ENCODE measurements at places on chromosomes 13 and 19.

DNA sequence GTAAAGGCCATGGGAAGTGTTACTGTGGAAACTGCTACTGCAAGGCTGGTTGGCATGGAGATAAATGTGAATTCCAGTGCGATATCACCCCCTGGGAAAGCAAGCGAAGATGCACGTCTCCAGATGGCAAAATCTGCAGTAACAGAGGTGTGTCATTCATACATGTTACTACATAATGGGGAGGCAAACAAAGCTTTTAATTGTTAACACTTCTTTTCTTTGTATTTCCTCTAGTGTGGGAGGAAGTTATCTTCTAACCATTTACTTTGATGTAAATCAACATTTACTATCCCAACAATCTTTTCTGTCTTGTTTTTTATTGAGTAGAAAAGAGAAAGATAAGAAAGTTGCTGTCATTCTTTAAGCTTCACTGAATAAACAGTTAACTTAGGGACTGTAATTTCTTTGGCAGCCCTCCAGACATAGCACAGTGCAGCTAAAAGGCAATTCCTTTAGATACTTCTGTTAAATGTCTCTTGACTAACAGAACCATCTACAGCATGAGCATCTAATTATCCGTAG is 126.9 kb downstream of the ITGBL1 start:
- no peak for DNase-seq

- no peak for DNase-seq
Observed at GRCh38 chr13:84649853-84650252, 767.6 kb upstream of the SLITRK1 start.

DNA sequence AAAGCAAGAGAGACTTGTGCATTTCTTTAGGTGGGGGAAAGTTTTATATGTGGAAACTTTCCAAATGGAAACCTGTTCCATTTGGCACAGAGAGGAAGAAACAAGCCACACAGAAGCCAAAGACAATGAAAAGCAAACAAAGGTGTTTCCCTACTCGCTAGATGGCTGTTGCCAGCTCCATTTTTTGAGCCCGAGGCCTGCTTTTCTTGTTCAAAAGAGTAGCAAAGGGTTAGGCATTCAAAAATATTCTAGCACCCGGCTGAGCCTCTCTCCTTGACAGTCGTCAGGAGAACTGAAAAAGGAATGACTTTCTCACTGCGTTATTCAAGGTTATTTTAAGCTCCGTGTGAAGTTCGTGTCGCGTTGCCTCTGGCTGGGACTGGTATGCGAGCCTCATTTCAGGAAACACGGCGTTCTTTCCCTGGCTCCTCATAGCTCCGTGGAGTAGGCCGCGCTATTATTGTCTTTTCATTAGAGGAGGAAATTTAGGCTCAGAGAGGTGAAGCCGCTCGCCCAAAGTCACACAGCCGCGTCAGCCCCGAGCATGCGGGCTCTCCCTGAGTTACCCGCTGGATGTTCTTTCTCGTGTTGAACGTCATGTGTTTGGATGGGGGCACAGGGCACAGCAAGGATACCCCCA is 7.6 kb downstream of the TRPM4 start:
- no peak for DNase-seq

- DNase-seq = no peak
Observed at GRCh38 chr13:26132756-26133155, 80.9 kb upstream of the SHISA2 start.

- no peak for DNase-seq
Observed at GRCh38 chr13:102838982-102839381, 6.8 kb upstream of the ERCC5 start.

DNA sequence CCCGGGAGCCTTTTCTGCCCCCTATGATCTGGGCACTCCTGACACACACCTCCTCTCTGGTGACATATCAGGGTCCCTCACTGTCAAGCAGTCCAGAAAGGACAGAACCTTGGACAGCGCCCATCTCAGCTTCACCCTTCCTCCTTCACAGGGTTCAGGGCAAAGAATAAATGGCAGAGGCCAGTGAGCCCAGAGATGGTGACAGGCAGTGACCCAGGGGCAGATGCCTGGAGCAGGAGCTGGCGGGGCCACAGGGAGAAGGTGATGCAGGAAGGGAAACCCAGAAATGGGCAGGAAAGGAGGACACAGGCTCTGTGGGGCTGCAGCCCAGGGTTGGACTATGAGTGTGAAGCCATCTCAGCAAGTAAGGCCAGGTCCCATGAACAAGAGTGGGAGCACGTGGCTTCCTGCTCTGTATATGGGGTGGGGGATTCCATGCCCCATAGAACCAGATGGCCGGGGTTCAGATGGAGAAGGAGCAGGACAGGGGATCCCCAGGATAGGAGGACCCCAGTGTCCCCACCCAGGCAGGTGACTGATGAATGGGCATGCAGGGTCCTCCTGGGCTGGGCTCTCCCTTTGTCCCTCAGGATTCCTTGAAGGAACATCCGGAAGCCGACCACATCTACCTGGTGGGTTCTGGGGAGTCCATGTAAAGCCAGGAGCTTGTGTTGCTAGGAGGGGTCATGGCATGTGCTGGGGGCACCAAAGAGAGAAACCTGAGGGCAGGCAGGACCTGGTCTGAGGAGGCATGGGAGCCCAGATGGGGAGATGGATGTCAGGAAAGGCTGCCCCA is 8.5 kb upstream of the CEACAM7 start:
- no peak for DNase-seq

DNA sequence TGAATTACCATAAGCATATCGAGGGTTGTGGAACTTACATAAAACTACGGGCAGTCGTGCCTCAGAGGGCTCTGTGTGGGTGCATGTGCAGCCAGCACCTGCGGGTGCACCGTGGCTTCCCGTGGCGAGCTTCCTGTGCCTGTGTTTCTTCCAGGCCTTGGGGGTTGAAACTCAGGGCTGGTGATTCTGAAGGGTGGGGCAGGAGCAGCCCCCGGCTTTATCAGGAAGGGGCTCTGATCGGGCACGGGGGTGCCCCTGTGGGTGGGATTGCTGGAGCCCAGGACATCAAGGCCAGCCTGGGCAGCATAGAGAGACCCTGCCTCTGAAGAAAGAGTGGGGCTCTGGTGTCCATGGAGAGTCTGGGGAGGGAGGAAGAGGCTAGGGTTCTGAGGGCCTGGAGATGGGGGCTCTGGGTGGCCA is 11.1 kb downstream of the ATP4B start:
- no peak for DNase-seq

GRCh38 chr19:3506384-3507340 is 551 bp downstream of the FZR1 start:
- DNase-seq = no peak

DNA sequence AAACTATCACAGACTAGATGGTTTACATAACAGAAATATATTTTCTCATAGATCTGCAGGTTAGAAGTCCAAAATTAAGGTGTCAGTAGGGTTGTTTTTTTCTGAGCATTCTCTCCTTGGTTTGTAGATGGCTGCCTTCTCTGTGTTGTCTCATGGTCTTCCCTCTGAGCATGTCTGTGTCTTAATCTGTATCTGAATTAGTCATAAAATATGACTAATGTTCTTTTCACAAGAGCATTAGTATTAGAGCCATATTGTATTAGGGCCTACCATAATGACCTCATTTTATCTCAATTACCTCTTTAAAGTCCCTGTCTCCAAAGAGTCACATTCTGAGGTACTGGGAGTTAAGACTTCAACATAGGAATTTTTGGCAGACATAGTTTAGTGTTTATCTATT is 77.2 kb upstream of the OBI1 start:
- DNase-seq = no peak

DNA sequence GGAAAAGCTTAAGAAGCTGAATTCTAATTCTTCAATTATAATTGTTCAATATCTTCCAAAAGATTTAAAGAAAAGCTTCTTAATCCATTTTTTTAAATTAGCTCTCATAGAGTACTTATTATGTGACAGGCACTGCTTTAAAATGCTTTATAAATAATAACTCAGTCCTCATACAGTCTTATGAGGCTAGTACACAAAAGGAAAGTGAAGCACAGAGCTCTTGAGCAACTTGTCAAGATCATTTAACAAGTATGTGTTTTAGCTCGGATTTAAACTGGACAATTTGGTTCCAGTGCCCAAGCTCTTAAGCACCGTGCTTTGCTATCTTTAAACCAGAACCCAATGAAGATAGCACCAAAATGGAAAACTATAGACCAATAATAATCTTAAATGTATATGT is 106.1 kb downstream of the DHRS12 start:
- no peak for DNase-seq

DNA sequence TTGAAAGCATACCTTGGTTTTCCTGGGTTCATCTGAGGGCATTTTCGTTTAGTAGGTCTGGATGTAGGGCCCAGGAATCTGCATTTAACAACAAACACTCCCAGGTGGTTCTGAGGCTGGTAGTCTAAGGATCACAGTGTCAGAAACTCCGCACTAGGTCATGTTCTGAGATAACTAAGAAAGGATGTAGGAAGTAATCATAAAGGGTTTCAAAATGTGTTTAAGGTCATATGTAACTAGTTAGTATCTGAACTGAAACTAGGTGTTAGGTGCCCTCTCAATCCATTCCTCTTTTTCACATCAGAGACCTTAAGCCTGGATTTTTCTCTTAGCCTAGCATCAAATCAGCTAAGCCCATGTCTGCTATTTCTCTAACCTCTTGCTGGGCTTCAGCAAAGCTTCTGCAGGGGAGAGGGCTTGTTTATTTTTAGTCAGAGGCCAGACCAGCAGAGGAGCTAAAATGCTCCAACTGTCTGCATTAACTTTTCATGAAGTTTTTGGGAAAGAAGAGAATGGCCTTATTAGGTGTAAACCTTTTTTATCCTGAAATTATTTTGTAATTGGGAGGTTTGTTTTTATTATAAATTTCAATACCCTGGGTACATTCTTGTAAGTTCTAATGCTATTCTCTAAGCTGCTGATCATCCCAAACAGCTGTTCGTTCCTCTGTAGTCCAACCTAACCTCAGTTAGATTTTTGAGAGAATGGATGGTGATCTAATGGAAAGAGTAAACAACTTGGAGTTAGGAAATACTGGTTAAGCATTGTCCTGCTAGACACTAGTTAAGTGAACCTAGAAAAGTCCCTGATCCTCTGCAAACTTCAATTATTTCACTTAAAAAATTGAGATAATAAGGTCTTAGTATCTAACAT is 262.8 kb upstream of the RFC3 start:
- DNase-seq = no peak

- DNase-seq = no peak
Observed at GRCh38 chr13:99471221-99472121, 29.8 kb upstream of the TM9SF2 start.

DNA sequence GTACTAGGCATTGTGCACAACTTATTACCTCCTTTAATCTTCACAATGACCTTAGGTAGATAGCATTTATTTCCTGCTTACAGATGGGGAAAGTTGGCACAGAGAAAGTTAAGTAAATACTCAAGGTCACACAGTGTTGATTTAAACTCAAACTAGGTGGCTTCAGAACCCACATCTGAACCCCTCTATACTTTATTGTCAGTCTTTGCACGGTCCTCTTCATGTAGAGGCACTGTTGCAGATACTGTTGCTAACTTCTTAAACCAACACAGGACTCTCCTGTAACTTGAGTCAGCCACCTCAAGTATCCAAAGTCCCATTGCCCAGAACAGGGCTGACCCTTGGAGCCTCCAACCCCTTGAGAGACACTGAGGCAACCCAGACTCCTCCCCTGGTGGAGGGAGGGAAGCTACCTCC is 48.8 kb downstream of the FRY start:
- no peak for DNase-seq

DNA sequence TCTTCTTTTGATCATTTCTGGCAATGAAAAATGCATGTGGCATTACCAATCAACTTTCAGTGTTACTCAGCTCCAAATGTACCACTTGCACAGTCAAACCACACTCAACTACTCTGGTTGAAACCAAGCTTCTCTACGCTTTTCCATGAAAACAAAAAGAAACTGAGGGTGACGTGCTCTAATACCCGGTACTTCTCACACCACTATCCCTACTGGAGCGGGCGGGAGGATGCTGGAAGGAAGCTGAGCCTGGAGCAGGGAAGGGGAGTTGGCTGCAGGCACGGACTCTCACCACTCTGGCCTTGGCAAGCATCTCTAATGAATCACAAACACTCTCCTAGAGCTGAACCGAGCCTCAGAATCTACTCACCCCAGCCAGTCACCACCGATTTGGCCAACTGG is 48.2 kb downstream of the STK24 start:
- no peak for DNase-seq
